ENCODE measurements at places on chromosomes 3 and 15. TPM values are rescaled to one million over a fixed set of nuclear protein-coding genes. Genes with fewer than 3 reads are reported as not detected.

UCN2 gene
- 0.19 TPM for total RNA-seq

ZNF35 gene
- total RNA-seq = 10.4 TPM

NUP210 gene
- total RNA-seq = 0.99 TPM

TAMM41 gene
- total RNA-seq = 5.2 TPM

RAD51 gene
- 6.9 TPM for total RNA-seq

MYL3 gene
- total RNA-seq = not detected

LPCAT4 gene
- total RNA-seq = 12.9 TPM

PXYLP1 gene
- total RNA-seq = 5.4 TPM

TRAIP gene
- total RNA-seq = 5.2 TPM

SAMMSON gene
- not detected for total RNA-seq

RPP25 gene
- total RNA-seq = 6.7 TPM

SCAANT1 gene
- total RNA-seq = not detected

STAC gene
- total RNA-seq = 20.1 TPM

WNT7A gene
- not detected for total RNA-seq

NME9 gene
- total RNA-seq = not detected

PRICKLE2 gene
- total RNA-seq = 20.2 TPM

SLC22A14 gene
- total RNA-seq = 0.12 TPM

XYLB gene
- 9.1 TPM for total RNA-seq

LYZL4 gene
- not detected for total RNA-seq

SLC2A2 gene
- total RNA-seq = not detected
